ENCODE measurements at places on chromosomes 5 and 9. TPM values are rescaled to one million over a fixed set of nuclear protein-coding genes. Genes with fewer than 3 reads are reported as not detected.

The ITGA1 gene
- total RNA-seq, result 8.8 TPM

The CYLC2 gene
- total RNA-seq, result not detected

The PCDHB1 gene
- not detected for total RNA-seq

DNA sequence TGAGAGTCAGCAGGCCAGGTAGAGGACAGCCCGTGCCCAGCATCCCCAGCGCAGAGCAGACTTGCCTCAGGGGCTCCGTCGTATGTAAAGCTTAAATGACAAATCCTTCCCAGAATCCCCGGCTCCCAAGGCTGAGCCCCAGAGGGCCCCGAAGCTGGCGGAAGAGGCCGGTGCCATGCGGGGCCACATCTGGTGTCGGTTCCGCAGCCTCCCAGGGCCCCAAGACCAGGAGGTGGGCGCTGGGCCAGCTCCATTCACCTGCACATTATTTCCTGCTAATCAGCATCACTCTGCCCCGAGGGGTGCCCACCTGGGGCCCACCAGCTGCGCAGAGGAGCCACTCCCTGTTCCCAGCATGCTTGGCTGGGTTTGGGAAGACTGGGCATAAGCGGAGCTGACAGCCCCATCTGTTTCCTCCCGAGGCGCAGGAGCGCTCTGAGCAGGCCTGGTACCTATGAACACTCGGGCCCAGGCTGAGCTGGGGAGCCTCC is 124.0 kb upstream of the PPP1R26 start:
- no peak overlapping the region for H3K4me3 ChIP-seq
- peaks cover 38% of the 10 kb centered on the region for H3K27me3 ChIP-seq
- no peak for DNase-seq

DNA sequence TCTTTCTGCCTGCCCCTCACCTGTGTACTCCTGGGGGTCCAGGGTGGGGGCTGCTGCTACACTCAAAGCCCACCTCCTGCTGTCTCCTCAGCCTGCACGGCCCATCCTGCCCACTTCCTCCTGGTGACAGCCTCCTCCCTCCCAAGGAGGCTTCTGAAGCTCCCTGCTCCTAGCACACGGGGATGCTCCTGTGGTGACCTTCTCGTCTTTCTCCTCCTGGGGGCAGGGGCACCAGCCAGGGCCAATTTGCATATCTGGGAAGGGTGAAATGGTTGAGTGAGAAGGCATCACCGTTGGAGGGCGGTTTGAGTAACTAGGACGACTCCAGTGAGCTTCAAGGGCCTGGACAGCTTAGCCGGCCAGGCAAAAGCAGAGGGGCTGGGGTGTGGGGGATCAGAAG is 51.9 kb upstream of the COL5A1 start:
- H3K4me3 ChIP-seq, result no peak overlapping the region
- H3K4me1 ChIP-seq, result peaks cover 16% of the 10 kb centered on the region
- H3K36me3 ChIP-seq, result no peaks in the 10 kb centered on the region
- H3K27ac ChIP-seq, result no peak overlapping the region

- H3K27ac ChIP-seq, result no peak overlapping the region
- DNase-seq, result no peak
- no peaks in the 10 kb centered on the region for H3K4me1 ChIP-seq
These were observed 60.0 kb upstream of the TUT7 start for GRCh38 chr9:86413971-86414880.
